ENCODE measurements at places on chromosomes 6 and 20.

GRCh38 chr6:16319813-16320532 lies 81.6 kb downstream of the GMPR start:
- peak; percentile 54 for DNase-seq

DNA sequence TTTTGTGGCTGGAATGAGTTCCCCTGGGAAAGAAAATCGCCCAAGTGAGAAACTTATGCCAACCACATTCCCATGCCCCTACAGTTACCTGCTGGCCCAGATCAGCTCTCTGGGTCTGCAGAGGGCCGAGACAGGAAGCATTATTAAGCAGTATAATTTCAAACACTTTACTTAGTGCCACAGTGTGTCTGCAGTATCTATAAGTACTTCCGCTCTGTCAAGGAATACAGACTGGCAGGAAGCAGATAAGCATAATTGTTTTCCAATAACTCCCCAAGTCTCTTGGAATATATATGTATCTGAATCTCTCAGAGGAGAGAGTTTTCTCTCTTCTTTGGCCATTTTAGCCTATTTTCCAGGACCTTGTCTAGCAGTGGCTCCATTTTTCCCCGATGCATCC lies 24.9 kb downstream of the SAYSD1 start:
- no peak for DNase-seq

DNA sequence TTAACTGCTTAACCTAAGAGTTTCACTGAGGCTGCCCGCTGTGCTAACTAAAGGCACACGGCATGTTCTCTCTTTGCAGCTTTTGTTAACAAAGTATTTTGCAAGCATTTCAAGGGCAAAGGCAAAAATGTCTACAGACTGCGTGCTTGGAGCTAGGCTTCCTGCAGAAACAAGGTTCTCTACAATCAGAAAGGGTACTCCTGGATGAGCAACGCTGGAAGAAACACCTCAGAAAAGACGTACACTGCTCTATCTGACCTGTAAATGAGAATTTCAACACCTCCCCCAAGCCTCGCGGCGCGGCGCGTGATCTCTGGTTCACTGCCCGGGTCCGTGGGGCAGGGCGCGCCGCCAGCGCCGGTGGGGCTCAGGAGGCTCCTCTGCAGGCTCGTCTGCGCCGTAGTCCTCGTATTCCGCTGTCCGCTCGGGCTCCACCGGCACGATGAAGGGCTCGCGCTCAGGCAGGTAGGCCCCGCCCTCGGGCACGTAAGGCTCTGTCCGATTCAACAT lies 120.9 kb downstream of the COL12A1 start:
- DNase-seq, result no peak

DNA sequence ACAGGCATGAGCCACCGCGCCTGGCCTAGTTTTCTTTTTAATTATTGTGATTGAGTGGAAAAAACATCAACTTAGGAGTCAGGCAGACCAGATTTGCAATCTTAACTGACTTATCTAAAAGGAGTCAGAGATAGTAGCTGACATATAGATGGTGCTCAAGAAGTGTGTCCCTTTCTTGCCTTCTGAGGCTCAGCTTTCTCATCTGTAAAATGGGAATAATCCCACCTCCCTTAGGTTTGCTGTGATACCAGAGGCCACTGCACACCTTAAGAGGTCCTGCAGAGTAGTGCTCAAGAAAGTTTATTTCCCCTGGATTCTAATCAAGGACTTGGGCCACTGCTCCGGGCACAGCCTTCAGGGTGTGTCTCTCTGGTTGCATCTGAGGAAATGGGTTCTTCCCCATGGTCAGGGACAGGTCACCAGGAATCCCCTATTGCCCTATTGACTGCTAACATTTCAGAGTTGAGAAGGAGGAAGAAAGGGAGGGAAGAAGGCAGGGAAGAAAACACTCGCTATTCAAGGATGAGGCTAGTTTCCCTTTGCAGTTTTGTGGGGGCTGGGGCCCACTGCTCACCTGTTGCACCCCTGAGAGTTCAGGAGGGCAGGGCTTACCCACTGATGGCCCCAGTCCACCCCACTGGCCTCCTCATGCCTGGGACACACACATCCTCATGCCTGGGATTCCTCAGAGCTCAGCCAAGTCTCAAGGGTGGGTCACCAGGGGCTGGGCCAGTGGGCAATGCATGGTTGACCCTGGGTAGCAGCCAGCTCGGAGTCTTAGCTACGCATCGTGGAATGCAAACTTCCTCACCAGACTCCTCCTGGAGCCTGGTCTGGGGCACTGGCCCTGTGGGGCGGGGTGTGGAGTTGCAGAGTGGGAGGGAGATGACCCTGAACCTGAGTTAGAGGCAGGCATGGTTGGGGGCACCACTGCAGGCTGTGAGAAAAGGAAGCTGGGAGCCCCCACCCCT lies 21.2 kb downstream of the C6orf132 start:
- no peak for DNase-seq

DNA sequence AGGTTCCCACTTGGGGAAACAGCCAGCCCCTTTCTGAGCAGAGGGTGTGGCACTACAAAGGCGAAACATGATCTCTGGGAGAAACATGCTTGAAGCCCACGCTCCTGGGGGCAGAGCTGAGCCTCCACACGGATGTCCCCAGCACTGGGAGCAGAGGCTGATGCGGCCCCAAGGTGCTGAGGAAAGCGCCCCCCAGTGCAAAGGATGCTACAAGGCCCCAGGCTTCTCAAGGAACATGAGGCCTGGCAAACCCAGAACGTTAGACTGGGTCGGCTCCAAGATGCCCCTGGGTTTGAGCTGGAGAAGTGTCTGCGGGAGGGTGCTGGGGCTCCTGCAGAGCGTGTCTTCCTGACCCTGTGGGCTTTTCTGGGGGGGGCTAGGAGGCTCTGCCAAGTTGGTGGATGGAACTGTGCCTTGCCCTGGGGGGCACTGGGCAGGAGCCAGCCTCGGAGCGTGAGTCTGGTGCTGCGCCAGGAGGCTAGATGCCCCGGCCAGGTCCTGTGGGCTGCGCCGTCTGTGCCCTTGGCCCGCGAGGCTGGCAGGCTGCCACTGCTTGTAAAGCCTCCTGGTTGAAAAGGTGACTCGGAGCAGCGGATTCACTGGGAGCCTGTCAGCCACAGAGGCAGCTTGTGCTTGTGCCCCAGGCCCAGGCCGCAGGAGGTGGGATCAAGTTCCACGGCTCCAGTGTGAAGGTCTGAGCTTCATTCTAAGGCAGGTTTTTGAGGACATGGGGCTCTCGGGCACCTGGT lies 8.1 kb downstream of the SYNJ2 start:
- DNase-seq, result no peak

DNA sequence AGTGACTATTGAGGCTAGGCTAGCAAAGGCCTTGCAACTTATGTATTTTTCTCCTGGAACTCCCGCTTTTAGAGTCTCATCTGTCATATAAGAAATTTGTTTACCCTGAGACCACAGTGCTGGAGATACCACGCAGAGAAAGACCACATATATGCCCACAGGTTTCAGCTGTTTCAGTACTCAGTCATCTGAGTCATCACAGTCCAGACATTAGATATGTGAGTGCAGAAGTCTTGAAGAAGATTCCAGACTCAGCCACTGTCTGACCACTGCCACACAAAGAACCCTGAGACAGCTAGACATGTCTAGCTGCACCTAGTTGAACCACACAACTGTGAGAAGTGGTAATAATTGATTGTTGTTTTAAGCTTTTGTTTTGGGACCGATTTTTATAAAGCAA lies 648.3 kb downstream of the EPM2A start:
- DNase-seq, result no peak

DNA sequence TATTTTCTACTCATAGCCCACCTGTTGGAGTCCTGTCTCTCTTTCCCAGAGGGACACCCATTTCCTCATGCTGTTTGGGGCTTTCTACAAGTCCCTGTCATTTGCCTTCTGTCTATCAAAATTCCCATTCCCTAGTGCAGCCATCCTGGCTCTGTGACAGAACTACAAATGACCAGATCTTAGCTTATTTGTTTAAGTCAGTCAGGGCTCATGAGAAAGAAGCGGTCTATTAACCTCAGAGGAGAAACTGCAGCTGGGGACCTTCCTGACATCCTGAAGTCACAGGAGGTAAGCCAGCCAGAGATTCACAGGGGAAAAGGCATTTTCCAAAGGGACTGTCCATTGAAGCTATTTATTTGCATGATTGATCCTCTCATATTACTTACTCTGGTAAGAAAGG lies 1.7 kb upstream of the COL9A1 start:
- DNase-seq, result no peak

- no peak for DNase-seq
Measured at GRCh38 chr6:137208279-137208678, 10.9 kb downstream of the IFNGR1 start.

DNA sequence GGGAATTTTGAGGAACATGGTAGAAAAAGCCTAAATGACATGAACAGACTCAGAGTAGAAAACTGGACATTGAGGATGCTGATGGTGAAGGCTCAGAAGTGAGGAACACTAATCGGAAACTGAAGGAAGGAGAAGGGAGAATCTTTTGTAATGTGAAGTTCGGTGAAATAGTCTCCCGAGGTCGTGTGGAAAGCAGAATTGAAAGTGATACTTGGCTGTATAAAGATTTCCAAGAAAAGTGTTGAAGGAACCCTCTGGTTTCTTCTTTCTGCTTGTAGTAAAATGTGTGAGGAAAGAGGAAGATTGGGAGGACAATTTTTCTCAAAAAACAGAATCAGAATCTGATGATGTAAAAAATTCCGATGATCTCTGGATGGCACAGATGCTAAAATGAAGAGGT lies 115.4 kb downstream of the LAMP5 start:
- DNase-seq, result no peak

DNA sequence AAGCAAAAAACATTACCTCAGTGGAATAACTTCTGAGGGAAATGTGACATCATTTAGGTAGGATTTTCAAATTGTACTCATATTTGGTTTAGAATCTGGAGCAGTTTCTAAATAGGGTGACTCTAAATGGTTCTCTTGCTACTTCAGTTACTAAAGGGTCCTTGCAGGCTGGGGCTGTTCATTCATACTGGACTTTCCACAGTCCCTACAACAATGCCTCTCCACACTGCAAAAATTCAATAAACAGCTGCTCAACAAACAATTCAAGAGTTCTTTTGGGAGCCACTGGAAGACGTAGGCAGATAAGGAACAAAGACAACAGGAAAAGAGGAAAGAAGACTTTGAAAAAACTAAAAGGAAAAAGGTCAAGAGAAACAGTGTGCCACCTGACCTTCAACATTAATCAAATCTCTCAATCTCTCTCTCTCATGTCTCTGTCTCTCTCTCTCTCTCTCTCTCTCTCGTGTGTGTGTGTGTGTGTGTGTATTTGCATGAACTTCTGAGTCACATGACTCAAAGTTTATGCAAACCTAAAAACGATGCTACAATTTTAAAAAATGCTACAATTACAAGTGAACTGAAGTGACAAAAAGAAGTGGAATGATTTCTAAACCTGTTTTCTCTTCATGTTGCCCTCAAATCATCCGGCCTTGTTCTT lies 14.5 kb downstream of the NOL7 start:
- no peak for DNase-seq

DNA sequence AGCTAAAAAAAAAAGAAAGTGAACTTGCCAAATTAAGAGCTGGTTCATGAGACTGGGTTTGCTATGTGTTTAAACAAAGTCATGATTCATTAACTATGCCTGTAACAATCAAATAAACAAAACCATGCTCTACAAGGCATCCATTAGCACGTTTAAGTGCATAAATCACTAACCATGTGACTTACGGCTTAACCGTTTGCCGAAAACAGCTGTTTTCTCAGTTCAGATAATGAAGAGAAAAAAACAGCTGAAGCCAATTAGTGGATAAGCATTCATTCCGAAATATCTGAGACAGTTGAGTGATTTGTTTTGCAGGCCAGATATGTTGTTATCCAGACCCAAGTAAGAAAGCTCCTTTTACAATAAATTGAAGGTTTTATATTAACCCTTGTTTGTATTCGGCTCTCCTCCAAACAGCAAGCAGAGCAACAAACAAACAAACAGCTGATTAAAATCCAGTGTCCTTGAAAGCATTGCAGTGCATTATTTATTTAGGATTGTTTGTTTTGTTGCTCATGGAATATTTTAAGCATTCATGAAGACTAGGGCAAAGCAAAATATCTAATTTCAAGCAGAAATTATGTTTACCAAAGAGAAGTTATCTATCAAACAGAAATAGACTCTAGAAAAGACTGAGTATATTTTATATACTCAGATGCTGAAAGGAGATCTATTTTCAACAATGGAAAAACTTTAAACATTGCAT lies 343.5 kb downstream of the RFPL4B start:
- DNase-seq, result no peak

GRCh38 chr6:127267646-127268625 lies 1.3 kb downstream of the RNF146 start:
- DNase-seq, result no peak

DNA sequence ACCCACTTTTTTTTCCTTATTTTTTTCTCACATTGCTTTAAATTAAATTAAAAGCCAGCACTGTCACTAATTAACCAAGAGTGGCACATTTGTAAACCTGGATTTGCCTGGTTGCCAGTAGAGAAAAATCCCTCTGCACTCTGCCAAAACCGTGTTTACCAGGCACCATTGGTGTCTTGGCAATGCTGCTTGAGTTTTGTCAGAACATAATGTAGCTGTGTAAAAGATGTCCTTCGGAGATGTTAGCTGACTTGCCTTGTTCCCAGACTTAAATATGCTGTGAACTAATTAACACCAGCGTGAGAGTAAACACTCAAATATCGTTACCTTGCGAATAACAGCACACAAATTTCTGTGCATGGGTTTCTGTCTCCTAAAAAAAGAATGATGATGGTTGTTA lies 694.9 kb upstream of the ID4 start:
- DNase-seq, result no peak

- no peak for DNase-seq
Measured at GRCh38 chr6:165637586-165637985, 25.5 kb downstream of the PDE10A start.

- no peak for DNase-seq
Measured at GRCh38 chr6:119978274-119978889, 628.8 kb upstream of the MAN1A1 start.

DNA sequence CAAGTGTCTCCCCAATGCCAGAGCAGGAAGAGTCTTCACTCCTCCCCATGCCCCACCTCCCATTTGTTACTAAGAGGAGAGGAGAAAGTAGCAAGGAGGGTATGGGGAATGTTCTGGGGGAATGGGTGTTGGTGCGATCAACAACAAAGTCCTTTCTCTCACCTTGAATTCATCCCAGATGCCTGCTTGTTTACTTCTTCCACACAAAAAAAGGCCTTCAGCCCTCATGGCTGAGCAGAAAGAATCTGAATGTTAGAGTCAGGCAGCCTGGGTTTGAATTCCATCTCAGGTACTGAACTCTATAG lies 9.9 kb downstream of the MOG start:
- DNase-seq, result no peak

- no peak for DNase-seq
Measured at GRCh38 chr6:151372164-151372563, 19.2 kb downstream of the ZBTB2 start.

DNA sequence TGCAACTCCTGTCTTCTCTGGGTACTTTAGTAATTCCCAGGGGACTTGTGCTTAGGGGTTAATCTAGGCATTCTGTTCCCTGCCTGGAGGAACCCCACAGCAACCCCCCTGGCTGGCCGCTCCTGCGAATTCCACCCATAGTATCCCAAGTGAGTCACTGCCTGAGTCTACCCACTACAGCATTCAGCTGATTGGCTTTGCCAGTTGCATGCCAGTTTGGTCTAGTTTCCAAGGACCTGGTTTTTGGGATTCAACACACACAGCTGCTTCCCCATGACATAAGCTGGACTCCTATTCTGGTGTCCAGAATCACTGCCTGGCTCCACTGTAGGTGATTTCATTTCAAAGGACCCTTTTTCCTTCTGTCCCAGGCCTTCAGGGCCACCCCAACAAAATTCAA lies 40.3 kb downstream of the PLCG1 start:
- DNase-seq, result no peak
